Cortex of kidney (tissue), 1 donor: ENCODE measurements at places on chromosomes 2 and 18.

DNA sequence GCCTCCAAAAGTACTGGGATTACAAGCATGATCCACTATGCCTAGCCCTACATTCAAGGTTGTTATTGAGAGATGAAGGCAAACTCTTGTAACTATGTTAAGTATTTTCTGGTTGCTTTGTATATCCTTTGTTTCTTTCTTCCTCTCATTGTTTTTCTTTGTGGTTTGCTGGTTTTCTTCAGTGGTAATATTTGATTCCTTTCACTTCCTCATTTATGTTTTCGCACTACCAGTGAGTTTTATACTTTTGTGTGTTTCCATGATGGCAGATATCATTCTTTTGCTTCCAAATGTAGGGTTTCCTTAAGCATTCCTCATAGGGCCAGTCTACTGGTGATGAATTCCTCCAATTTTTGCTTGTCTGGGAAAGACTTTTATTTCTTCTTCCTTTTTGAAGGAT, 90.2 kb downstream of the NCK2 start:
- no peak for DNase-seq

DNA sequence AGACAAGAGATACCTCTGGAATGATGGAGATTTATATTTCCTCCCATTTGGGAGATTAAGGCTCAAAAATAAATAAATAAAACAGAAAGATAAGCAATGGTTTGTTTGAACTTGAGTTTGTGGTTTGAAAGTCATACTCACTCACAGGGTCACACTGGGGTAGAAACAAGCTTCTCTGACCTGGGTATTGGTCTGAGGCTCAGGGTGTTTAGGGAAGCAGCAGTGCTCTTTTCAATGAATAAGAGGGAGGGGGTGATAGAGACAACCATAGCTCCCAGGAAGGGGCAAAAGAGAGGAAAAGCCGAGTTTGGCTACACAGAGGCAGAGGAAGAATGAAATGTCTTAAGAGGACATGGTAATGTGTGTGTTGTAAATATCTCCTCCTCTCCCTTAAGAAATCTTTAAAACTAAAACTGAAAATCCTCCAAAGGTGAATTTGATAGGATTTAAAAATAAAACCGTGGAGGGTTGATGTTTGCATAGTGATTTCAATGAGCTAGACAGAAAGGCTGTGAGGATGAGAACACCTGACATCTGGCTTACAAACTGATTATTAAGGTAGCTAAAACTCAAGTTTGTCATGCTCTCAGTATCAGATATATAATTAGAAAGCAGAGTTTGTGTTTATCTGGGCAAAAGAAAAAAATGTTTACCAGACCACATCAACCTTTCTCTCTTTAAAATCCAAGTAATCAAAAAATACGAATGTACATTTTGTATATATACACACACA, 159.9 kb upstream of the TMEFF2 start:
- no peak for DNase-seq

DNA sequence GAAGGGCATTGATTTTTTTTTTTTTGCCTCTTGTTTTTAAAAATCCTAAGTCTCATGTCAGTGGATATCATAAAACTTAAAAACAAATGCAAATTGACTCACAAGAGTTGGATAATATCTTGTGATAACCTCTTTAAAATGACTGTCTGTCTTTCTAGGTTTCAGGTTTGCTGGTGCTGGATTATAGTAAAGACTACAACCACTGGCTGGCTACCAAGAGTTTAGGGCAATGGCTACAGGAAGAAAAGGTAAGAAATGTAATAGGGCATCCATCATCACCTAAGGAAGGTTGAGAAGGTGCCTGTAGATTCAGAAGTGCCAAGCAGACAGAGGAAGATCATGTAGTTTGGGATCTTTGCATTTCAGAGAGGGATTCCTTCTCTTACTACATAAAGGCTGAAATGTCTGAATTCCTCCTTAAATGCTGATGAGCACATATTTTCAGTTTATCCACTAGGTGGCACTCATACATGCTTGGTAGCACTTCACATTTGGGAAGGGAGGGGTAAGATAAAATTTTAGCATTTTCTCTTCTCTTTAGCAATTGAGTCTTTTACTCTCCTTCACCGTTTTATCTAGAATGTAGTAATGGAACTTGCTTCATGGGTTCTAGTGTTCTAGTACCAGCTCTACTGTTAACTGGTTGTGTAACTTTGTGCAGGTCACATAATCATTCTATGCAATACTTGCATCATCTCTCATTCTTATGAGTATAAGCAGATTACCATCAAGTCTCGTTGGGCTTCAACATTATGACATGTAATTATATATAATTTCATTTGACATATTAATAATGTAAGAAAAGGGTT, 21.1 kb downstream of the CPS1 start:
- DNase-seq, result no peak

GRCh38 chr2:155256803-155257202, 558.3 kb downstream of the KCNJ3 start:
- no peak for DNase-seq

DNA sequence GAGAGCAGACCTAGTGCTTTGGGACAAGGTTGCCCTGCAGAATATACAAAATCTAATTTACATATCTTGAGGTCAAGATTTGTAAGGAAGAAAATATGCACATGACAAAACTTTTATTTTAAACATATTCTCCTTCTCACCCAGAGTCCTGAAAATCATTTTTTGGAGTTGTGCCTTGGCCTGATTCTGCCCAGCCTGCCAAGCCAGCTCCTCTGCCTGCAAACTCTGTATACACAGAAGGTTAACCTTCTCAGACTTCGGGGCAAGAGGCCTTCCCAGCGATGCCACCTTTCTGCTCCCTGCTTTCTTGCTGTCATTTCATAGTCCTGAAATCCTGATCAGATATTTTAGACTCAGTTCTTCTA, 95.8 kb upstream of the CAVIN2 start:
- no peak for DNase-seq

DNA sequence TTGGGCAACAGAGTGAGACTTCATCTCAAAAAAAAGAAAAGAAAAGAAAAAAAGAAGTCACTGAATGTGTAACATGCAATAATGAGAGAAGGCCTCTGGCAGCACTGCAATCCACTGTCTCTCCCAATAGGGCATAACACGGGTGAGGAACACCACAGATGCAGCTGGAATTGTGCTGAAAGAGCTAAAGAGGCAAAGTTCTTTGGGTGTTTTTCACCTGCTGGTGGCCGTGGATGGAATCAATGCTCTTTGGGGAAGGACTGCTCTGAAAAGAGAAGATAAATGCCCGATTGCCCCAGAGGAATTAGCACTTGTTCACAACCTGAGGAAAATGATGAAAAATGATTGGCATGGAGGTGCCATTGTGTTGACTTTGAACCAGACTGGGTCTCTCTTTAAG, 31.0 kb upstream of the CYBRD1 start:
- no peak for DNase-seq

DNA sequence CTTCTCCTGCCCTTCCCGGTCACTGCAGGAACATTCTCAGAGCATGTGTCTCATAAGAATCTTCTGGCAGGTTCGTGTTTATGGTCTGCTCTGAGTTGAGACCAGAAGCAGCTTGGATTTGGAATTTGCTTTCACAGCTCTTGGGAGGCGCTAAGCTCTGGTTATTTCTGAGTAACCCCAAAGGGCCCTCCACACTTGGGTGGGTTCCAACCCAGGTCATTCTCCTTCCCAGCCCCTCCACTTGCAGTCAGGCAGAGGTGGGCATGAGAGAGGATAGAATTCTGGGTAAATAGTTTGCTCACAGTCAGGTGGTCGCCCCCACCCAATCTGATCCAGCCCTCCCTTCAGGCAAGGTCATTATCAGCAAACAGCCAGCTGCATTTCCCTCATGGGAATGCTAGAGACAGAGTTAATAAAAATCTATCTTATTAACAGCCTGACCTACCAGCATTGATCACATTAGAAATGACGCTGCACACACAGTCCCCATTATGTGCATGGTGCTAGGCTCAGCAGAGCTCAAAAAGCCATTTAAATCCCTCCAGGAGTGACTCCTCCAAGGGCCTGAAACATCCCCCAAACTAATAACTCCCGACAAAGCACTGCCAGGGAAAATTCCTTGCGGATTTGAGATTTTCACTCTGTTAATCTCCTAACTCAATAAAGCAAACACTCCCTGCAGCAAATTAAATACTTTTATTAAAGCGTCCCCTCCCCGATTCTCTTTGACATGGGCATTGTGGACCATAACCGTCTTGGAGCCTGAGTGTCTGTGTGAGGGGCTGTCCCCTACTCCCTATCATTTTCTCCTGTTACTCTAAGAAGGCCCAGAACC, 61.9 kb downstream of the SLC4A5 start:
- DNase-seq, result no peak

GRCh38 chr18:47901624-47902362, 28.7 kb downstream of the SMAD2 start:
- no peak for DNase-seq

- no peak for DNase-seq
These were observed 15.4 kb downstream of the AFF3 start for GRCh38 chr2:100126897-100127401.

DNA sequence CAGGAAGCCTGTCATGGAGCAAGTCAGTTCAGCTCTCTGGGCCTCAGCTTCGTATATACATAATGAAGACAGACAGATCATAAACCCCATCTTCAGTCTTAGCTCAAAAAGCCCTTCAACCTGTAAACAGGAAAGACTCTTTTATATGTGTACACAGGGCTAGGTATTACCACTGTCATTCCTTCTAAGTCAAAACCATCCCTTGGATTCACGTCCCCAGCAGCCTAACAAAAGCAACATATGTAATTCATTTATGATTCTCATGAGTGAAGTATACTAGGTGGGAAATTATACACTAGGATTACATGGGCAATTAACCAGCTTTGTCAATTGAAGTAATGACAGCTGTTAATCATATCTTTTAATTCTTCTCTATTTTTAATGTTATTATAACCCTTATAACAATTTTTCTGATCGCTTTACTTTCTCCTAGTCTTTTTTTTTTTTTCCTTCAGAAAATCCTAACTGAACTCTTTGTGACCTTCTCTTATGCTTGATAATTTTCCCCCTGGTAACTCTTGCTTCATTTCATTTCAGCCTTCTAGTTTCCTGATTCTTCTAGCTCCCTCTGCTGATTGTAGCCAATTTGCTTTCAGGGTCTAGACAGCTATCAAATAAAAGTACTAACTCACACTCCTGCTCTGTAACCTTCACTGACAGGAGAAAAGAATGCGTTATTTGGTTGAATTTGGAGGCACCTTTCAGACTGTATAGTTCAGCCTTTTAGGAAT, 99.7 kb downstream of the RBM43 start:
- DNase-seq, result no peak

GRCh38 chr18:44744161-44745121, 63.8 kb downstream of the SETBP1 start:
- no peak for DNase-seq

GRCh38 chr2:194383401-194383800, 1273.6 kb upstream of the SLC39A10 start:
- no peak for DNase-seq

DNA sequence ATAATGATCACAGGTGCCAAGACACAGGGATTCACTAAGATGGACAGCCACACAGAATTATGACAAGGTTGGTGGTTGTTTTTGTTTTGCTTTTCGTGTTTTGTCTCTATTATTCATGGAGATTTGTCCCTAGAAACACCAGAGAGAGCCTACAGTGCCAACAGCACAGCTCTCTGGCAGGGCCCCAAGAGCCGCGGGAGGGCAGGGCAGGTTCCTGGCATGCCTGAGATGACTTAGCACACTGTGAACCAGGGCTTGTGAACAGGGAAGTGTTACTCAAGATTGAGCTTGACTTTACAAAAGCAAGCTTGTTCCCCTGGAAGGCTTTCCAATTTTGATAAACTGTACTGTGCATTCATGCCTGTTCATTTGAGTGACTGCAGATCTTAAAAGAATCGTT, 437.4 kb upstream of the SALL3 start:
- no peak for DNase-seq

- no peak for DNase-seq
These were observed 170.0 kb downstream of the TXNL1 start for GRCh38 chr18:56468396-56468795.

DNA sequence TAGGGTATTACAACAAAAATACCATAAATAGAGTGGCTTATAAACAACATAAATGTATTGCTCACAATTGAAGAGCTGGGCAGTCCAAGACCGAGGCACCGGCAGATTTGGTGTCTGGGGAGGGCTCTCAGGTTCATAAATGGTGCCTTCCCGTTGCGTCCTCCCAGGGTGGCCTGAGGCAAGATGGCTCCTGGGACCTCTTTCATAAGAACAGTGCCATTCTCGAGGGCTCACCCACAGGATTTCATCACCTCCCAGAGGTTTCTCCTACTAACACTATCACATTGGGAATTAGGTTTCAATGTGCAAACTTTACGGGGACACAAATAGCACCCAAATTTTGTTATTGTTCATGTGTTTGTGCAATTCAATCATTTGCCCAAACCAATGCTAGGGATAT, 793.5 kb upstream of the HS6ST1 start:
- DNase-seq, result no peak

- DNase-seq, result no peak
These were observed 929.8 kb upstream of the CNTNAP5 start for GRCh38 chr2:123095219-123095835.

DNA sequence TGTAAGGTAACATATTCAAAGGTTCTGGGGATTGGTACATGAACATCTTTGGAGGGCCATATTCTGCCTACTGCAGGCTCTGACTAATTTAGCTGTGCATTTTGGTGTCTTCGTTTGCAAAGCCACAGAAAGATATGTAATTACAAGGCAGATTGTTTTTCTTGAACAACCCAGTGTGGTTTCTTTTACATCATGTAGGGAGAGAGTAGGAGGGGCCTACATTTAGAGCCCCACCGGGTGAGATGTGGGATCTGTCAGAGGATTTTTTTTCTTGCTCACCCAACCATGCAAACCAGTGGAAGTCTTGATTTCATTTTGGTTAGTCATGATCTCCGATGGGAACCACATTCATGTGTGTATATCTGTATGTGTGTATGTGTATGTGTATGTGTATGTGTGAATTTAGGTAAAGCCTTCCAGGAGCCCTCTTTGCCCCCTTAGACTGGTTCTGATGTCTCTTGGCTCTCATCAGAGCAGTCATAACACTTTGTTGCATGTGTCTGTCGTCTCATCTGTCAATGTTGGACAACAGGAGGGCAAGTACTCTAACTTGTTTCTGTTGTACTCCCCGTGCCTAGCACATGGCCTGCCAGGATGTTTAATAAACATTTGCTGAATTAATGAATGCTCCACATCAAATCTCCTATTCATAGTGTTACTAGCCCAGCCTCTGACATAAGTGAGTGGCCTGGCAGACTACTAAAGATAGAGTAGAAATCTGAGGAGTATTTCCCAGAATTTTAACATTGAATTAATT, 239.9 kb downstream of the MTX2 start:
- no peak for DNase-seq
